ENCODE measurements at places on chromosomes 6 and 20.

- no peak overlapping the region for H3K27ac ChIP-seq
- H3K4me1 ChIP-seq, result no peaks in the 10 kb centered on the region
- H3K27me3 ChIP-seq, result no peaks in the 10 kb centered on the region
- no peaks in the 10 kb centered on the region for H3K36me3 ChIP-seq
These were observed 9.4 kb upstream of the COMMD7 start for GRCh38 chr20:32752458-32753250.

DNA sequence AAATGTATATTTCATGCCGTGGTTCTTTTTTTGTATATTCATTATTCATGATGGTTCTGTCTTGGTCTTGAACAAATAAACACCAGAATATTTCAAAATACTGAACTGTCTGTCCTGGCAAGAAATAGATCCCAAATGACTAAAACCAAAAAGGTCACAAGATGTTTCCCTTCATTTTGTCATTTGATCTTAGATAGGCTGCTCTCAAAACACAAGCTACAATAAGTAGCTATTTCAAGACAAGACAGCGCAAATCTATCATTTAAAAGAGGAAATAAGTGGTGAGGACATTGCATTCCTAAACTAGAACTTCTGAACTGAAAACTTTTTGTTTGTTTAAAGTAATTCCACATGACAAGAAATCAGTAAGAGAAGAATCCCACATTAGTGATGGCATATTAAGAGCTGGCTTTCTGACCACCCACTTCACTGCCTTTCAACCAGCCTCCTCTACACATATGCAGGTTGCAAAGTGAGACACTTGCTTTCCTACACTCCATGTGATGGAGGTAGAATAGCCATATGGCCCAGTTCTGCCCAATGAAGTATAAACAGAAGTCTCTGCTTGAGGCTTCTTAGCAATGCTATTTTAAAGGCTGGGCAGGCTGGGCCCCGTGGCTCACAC, 54.4 kb upstream of the CCDC28A start:
- no peak overlapping the region for H3K4me3 ChIP-seq
- no peak overlapping the region for H3K27ac ChIP-seq
- H3K36me3 ChIP-seq, result no peaks in the 10 kb centered on the region
- no peaks in the 10 kb centered on the region for H3K4me1 ChIP-seq
- DNase-seq, result no peak
- H3K27me3 ChIP-seq, result no peaks in the 10 kb centered on the region

- H3K4me3 ChIP-seq, result no peak overlapping the region
- H3K27me3 ChIP-seq, result no peaks in the 10 kb centered on the region
- no peak overlapping the region for H3K27ac ChIP-seq
These were observed 115.7 kb downstream of the PRIM2 start for GRCh38 chr6:57432919-57433684.

GRCh38 chr6:31352310-31352682, 4.7 kb downstream of the HLA-B start:
- no peak overlapping the region for H3K27ac ChIP-seq
- peaks cover 30% of the 10 kb centered on the region for H3K36me3 ChIP-seq
- DNase-seq, result no peak

GRCh38 chr6:41694815-41695526, 40.4 kb downstream of the TFEB start:
- DNase-seq, result no peak
- no peaks in the 10 kb centered on the region for H3K27me3 ChIP-seq
- peaks cover 5% of the 10 kb centered on the region for H3K36me3 ChIP-seq
- no peaks in the 10 kb centered on the region for H3K4me1 ChIP-seq
- H3K27ac ChIP-seq, result no peak overlapping the region

DNA sequence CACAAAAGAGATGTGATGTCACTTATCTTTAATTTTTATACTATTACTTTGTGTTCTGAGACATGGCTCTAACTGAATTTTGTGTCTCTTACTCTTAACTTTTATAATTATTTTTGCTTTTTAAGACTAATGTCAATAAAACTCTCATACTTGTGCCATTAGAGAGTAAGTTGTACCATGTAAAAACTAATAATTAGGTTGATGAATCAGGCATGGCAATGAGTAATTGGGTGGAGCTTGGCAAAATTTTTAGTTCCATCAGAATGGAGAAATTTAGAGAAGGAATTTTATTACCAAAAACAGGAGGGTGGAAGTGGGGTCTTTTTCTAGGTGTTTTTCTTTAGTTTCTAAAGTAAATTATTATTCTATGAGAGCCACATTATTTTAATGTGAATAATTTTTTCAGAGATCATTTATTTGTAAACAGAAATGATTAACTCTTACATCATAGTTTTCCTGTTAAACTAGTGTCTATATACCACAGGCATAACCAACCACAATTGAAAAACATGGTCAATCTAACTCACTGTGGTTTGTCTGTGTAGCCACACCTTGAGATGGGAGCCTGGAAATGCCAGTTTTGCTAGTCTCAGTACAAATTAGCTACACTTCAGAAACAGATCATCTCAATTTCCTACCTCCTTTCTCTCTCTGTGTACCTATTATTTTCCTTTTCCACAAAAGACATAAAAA, 51.8 kb downstream of the ELOVL4 start:
- H3K36me3 ChIP-seq, result no peaks in the 10 kb centered on the region
- no peaks in the 10 kb centered on the region for H3K27me3 ChIP-seq
- no peak overlapping the region for H3K27ac ChIP-seq

DNA sequence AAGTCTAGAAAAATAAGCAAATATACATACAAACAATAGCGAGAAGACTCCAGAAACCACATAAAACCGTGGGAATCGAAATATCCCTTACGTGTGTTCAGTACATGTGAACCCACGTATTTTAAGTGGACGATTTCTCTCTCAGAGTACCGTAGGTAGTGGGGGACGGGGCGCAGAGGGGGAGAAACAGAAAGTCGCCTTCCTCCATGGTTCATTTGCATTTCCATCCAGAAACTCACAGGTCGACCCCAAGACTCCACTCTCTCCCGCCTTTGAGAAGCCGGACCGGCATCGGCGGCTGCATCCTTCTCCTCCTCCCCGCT, 538 bp upstream of the ENPP1 start:
- H3K36me3 ChIP-seq, result no peaks in the 10 kb centered on the region
- H3K27me3 ChIP-seq, result no peaks in the 10 kb centered on the region
- no peak for DNase-seq
- no peak overlapping the region for H3K27ac ChIP-seq
- no peaks in the 10 kb centered on the region for H3K4me1 ChIP-seq
- peak overlapping the region; percentile 65 for H3K4me3 ChIP-seq

DNA sequence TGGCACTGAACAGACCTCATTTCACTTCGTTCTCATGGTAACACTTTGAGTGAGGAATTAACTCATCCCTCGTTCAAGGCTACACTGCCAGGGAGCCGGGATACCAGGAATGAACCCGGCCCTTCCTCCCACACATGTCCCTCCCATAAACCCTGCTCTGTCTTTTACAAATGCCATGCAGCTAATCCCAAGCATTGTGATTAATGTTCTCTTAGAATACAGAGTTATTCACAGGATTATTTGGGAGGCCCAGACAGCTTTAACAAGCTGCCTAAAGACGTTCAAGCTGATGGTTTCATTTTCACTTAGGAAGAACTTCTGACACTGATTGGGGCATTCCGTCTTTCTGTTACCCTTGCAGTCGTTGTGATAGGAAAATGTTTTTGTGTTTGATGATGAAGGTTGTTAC, 42.5 kb upstream of the CD83 start:
- H3K27me3 ChIP-seq, result no peaks in the 10 kb centered on the region
- DNase-seq, result no peak
- H3K36me3 ChIP-seq, result no peaks in the 10 kb centered on the region
- peak overlapping the region; percentile 52 for H3K4me3 ChIP-seq
- peak overlapping the region; percentile 68 for H3K27ac ChIP-seq
- no peaks in the 10 kb centered on the region for H3K4me1 ChIP-seq

- no peak for DNase-seq
- no peak overlapping the region for H3K4me3 ChIP-seq
- H3K4me1 ChIP-seq, result no peaks in the 10 kb centered on the region
- H3K27me3 ChIP-seq, result no peaks in the 10 kb centered on the region
These were observed 3.2 kb downstream of the WFDC8 start for GRCh38 chr20:45575931-45576330.

- H3K27ac ChIP-seq, result no peak overlapping the region
- no peaks in the 10 kb centered on the region for H3K36me3 ChIP-seq
- DNase-seq, result no peak
- no peak overlapping the region for H3K4me3 ChIP-seq
- H3K4me1 ChIP-seq, result no peaks in the 10 kb centered on the region
These were observed 136.2 kb downstream of the BMP7 start for GRCh38 chr20:57130160-57130772.

DNA sequence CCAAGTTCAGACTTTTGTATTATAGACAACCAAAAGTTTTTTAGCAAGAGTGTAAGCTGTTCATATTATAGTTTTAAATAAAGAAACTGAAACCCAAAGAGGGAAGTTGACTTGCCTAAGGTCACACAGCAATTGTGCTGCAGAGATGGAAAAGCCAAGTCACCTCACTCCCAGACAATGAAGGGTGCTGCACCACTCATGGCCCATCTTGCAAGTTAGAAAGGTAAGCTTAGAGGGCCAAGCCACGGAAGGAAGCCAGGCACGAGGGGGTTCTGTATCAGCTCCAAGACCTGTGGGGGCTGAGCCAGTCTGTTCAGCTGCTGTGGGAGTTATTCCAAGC, 860 bp downstream of the DEFB124 start:
- DNase-seq, result no peak
- H3K27me3 ChIP-seq, result peaks cover 6% of the 10 kb centered on the region
- H3K4me1 ChIP-seq, result peaks cover 3% of the 10 kb centered on the region
- no peak overlapping the region for H3K4me3 ChIP-seq
- H3K36me3 ChIP-seq, result no peaks in the 10 kb centered on the region
- H3K27ac ChIP-seq, result no peak overlapping the region

- H3K27me3 ChIP-seq, result no peaks in the 10 kb centered on the region
- H3K4me3 ChIP-seq, result no peak overlapping the region
- no peak overlapping the region for H3K27ac ChIP-seq
- H3K36me3 ChIP-seq, result peaks cover 11% of the 10 kb centered on the region
These were observed 53.1 kb downstream of the SCAF8 start for GRCh38 chr6:154786144-154786868.

GRCh38 chr6:96781557-96781956, 55.7 kb downstream of the GPR63 start:
- H3K4me3 ChIP-seq, result no peak overlapping the region
- H3K36me3 ChIP-seq, result no peaks in the 10 kb centered on the region
- no peaks in the 10 kb centered on the region for H3K4me1 ChIP-seq
- no peak overlapping the region for H3K27ac ChIP-seq
- DNase-seq, result no peak

DNA sequence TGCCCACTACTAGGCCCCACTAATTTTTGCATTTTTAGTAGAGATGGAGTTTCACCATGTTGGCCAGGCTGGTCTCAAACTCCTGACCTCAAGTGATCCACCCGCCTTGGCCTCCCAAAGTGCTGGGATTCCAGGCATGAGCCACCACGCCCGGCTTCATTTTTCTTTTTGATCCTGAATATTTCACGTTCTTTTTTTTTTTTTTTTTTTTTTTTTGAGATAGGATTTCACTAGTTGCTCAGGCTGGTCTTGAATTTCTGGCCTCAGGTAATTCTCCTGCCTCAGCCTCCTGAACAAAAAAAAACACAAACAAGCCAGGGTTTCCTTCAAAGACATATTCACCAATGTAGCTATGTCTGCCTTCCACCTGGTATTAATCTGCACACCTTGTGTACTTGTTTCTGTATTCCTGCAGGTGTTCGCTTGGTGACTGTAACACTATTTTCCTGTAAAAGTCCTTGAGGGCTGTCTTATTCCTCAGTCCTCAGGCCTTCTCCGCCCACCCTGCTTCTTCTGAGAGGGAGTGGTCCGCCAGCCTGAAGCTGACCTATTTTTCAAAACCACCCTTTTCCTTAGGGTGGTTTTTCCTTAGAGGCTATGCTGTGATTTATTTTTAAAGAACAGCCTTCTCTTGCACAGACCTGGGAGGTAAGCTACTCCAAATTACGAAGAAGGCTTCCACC, 36.1 kb upstream of the PNRC1 start:
- no peak overlapping the region for H3K4me3 ChIP-seq
- H3K27ac ChIP-seq, result no peak overlapping the region
- DNase-seq, result no peak
- no peaks in the 10 kb centered on the region for H3K27me3 ChIP-seq
- no peaks in the 10 kb centered on the region for H3K36me3 ChIP-seq
- no peaks in the 10 kb centered on the region for H3K4me1 ChIP-seq

DNA sequence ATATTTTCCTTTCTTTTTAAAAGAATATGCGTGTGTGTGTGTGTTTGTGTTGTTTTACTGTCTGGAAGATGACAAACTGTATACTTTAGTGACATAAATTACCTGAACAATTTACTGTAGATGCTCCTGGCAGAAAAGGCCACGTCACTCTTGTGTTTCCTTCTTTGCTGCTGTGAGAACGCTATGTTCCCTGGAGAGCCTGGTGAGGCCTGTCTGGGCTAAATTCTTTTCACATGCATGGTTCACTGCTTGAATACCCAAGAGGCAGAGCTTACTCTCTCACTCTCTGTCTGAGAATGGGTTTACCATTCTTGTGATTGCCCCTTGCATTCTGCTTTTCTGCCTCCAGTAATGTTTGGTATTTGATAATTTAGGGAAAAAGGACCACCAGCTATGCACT, 64.3 kb downstream of the EDN1 start:
- no peak overlapping the region for H3K27ac ChIP-seq
- no peaks in the 10 kb centered on the region for H3K4me1 ChIP-seq
- H3K36me3 ChIP-seq, result no peaks in the 10 kb centered on the region
- DNase-seq, result no peak
- no peaks in the 10 kb centered on the region for H3K27me3 ChIP-seq

DNA sequence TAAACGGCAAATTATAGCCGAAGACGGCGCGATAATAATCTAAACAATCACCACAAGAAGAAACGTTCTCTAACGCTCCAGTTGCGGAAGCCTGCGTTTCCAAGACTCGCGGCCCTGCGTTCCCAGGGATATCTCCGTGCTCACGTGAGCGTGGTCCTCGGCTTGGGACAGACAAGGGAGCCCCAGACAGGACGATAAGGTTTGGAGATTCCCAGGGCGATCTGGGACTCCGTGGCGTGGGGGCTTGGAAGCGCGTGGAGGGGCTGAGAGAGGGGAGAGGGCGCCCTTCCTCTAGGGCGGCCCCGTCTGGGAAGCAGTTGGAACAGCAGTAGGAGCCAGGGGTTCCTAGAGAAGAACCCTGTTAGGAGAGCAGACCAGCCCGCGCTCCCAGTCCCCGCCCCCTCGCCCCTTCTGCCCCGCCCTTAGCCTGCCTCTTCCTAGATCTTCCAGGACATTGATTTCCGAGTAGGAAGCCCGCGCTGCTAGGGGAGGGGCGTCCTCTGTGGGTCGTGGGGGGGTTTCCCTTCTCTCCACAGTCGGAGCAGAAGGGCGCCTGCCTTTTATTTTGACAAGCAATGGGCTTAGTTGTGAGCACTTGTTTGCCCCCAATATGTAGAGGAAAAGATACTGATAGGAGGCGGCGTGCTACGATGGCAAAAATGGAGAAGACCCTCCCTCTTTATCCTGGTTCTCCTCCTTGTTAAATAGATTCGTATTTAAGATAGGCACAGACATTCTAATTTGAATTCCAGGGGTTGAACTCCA, 10.6 kb downstream of the NRN1 start:
- no peak overlapping the region for H3K27ac ChIP-seq
- no peak for DNase-seq
- peaks cover 83% of the 10 kb centered on the region for H3K27me3 ChIP-seq
- H3K4me3 ChIP-seq, result peak overlapping the region; percentile 64
- no peaks in the 10 kb centered on the region for H3K36me3 ChIP-seq
- peaks cover 55% of the 10 kb centered on the region for H3K4me1 ChIP-seq

GRCh38 chr6:105459049-105459448, 56.2 kb upstream of the PREP start:
- H3K27me3 ChIP-seq, result no peaks in the 10 kb centered on the region
- DNase-seq, result peak; percentile 15
- H3K4me1 ChIP-seq, result no peaks in the 10 kb centered on the region
- H3K27ac ChIP-seq, result no peak overlapping the region
